ENCODE measurements at places on chromosomes 12 and 14. TPM values are rescaled to one million over a fixed set of nuclear protein-coding genes. Genes with fewer than 3 reads are reported as not detected.

SUPT16H gene
- total RNA-seq, result 66.1 TPM

HOMEZ gene
- 7.4 TPM for total RNA-seq

LTB4R gene
- 2.2 TPM for total RNA-seq

SYCP3 gene
- 0.07 TPM for total RNA-seq

ITPK1 gene
- total RNA-seq, result 30.9 TPM

GRCh38 chr14:104224506-104225277 is 86.3 kb downstream of the KIF26A start:
- no peak overlapping the region for H3K4me3 ChIP-seq
- no peak for DNase-seq
- no peak overlapping the region for H3K27ac ChIP-seq
- no peaks in the 10 kb centered on the region for H3K36me3 ChIP-seq
- H3K4me1 ChIP-seq, result no peaks in the 10 kb centered on the region

GRCh38 chr14:51828017-51828797 is 32.2 kb upstream of the GNG2 start:
- no peak overlapping the region for H3K27ac ChIP-seq
- H3K4me3 ChIP-seq, result no peak overlapping the region
- H3K36me3 ChIP-seq, result no peaks in the 10 kb centered on the region
- peaks cover 8% of the 10 kb centered on the region for H3K27me3 ChIP-seq
- DNase-seq, result peak; percentile 72
- no peaks in the 10 kb centered on the region for H3K4me1 ChIP-seq

Data from HFFc6 (cell line).